Mucosa of gallbladder (tissue), 1 donor: ENCODE measurements at places on chromosomes 5 and 9. TPM values are rescaled to one million over a fixed set of nuclear protein-coding genes. Genes with fewer than 3 reads are reported as not detected.

DNA sequence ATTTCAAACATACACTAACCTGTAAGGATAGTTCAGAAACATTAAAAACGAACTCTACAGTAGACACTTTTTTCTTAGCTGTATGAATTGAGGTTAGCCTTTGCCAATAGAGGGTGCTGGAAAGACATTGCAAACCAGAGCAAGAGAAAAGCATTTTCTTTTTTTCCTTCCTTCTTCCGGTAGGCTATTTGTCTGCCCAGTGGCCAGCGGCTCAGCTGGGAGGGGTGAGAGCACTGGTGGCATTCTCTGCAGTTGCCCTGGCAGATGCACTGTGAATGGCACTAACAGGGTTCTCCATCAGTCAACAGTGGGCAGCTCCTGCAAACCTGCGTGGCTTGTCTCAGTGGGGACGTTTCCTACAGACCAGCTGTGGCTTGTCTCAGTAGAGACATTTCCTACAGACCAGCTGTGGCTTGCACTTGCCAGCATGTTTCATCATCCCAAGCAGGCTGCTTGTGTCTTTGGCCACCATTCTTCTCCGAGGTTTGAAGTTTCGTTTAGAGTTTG lies 984.5 kb upstream of the CDH18 start:
- peak; percentile 70 for DNase-seq

DNA sequence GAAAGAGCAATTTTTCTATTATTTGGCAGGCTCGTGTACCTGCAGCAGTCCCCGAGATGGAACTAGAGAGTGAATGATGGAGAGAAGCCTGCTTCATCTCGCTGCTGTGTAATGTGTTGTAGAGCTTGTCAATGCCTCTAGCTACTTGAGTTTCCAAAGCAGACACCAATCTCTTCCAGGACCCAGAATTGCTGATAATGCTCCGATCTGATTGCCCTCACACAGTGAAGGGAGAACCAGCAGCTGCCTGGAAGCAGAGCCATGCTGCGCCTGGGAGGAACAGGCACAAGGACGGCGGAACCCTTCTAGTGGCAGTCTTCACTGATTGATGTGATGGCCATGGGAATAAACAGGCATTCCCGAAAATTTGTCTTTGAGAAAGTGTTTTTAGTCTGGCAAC lies 288.0 kb downstream of the ICE1 start:
- DNase-seq: no peak

DNA sequence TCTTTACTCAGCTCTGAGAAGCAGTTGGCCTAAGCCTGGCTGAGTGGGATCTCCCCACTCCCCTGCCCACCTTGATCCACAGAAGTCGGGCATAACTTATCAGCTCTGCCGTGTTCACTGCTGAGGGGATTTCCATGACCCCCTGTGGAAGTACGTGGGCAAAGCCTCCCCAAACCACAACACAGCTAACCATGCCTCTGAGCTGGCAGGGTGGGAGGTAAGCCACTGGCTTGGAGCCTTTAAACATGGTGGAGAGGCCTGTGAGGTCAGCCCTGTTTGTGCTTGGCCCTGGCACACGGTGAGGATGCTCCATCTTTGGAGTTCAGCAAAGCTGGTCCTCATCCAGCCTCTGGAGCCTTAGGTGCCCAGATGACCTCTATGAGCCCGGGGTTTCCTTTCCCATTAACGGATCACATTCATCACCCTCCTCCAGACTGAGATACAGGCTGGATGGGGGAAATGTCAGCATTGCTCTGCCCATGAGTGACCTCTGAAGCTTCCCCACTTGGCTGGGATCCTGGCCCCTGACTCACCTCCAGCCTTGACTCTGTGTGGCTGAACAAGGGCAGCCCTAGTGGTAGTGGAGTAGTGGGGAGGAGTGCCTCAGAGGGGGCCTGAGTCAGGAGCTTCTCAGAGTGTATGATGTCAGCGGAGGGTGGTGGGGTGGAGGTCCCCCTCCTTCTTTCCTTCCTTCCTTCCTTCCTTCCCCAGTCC lies 6.2 kb downstream of the PDLIM4 start:
- no peak for DNase-seq

DNA sequence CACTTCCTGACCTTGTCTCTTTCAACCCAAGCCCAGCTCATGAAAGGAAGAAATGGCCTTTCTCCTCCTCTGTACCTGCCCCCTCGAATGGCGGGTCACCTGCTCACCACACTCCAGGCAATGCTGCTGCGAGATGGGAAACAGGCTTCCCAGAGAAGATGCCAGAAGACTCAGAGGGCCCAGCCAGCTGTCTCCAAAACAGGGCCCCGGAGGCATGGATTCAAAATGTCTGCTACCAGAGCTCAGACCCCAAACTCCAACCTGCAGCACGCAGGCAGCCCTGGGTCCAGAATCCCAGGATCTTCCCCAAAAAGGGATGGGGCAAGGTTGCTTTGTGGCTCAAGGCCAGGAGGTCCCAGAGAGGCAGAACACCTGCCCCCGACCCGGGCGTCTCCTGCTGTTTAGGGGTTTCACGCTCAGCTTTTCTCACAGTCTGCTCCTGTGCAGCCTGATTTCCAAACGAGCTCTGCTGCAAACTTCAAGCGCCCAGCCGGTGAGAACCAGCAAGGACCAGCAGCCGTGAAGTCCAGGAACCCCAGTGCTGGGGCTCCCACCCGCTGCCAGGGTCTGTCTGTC lies 42.5 kb downstream of the VAV2 start:
- no peak for DNase-seq

DNA sequence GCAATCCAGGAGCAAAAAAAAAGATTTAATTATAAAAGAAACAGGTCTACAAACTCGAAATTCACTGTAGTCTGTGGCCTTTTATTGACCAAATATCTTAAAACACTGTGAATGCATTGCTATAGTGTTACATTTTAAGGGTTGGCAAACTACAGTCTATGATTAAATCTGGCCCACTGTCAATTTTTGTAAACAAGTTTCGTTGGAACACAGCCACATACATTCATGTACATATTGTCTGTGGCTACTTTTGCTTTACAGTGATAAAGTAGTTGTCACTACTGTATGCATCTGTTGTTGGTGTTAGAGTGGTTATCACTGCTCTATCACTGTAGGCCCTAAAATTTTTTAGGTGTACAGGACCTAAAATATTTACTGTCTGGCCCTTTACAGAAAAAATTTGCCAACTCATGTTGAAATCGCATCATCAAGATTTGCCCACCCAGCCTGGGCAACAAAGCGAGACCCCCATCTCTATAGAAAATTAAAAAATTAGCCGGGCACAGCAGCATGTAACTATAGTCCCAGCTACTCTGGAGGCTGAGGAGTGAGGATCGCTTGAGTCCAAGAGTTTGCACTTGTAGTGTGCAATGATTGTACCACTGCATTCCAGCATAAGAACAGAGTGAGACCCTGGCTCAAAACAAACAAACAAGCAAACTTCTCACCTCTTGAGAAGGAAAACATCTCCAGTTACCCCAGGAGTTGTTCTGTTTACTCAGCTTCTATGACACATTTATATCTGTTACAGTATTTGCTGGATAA lies 89.0 kb downstream of the ERBIN start:
- DNase-seq: no peak

- no peak for DNase-seq
Observed at GRCh38 chr9:73549991-73550390, 398.3 kb downstream of the ANXA1 start.

- DNase-seq: no peak
Observed at GRCh38 chr9:93141771-93142483, 7.9 kb upstream of the NINJ1 start.

GRCh38 chr5:131495536-131496399 lies 139.3 kb downstream of the RAPGEF6 start:
- no peak for DNase-seq

GRCh38 chr5:10406651-10407050 lies 35.0 kb upstream of the ROPN1L start:
- no peak for DNase-seq

GRCh38 chr5:114101153-114101552 lies 260.7 kb upstream of the KCNN2 start:
- peak; percentile 40 for DNase-seq

DNA sequence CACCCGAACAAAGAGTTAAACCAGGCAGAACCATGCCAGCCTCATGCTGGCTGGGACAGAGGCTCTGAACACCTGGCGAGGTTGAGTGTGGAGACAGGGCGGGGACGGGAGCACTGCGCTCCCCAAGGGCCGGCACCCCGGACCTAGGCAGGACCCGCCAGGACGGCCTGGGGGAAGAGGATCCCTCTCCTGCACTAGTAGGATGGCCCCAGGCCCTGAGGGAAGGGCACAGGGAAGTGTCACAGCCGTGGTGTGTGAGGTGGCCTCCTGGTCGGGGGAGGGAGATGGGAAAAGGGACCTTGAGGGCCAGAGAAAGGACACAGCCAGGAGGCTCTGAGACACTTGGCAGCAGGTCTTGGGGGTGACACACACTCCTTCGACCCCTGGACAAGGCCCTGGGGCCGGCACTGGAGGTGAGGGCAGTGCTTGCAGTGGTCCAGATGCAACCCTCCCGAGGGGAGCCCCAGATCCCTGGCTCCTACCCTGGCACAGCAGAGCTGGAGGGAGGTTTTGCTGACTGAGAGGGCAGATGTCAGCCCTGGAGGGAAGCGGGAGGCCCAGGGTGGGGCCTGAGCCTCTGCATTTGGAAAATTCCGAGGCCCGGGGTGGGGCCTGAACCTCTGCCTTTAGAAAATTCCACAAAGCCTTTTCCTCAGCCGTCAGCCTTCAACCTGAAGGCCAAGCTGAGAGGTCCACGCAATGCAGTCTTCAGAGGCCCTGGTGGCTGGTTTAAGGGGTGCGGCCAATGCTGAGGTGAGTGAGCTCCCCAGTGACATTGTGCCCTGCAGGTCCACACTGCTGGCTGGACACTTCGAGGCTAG lies 24.8 kb upstream of the TERT start:
- DNase-seq: no peak

DNA sequence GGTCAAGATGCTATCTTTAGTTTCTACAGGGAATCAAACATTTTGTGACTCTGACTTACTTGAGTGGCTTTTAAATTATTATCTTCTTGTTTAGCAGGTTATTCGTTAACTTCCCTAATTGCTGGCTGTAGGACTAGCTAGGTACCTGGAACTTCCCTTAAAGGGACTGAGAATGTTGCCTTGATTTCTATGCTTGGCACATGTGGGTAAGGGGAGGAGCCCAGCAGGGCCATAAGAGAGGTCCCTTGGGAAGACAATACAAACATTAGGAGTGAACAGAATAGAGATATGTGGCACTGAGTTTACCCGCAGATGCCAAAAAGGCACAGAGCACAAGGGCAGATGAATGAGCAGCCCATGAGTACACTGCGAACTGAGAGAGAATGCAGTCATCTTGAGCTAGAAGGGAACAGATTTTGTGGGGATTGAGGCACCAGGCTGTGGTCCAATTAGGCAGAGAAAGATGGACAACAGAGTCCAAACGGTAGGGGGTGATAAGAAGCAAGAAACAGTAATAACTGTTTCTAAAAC lies 9.8 kb downstream of the CKMT2 start:
- DNase-seq: peak; percentile 25

- DNase-seq: no peak
Observed at GRCh38 chr9:134134949-134135342, 936 bp upstream of the WDR5 start.

GRCh38 chr5:172876578-172876977 lies 42.5 kb downstream of the ERGIC1 start:
- DNase-seq: no peak

DNA sequence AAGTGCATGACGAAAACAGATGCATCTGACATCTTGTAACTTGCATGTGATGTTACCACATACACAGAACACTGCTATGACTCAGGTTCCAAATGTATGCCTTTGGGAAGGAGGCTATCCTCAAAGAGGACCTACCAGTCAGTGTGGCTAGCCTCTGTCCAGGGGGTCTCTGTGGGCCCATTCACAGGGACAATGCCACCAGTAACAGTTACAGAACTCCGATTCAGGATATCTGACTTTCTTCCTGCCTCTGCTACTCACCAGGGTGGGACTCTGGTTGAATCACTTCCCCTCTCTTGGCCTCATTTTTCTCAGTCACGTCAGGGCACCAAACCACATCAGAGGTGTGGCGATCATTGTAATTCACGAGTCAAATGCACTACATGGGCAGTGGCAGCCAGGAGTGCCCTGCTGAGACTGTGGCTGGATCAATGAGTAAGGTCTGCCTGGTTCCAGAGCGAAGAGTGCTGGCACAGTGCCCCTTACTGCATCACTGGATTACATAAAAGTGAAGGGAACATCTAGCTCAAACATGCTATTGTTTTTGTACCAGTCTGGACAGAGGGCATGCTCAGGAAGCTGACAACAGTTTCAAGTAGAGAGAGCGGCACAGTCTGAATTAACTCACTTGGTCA lies 13.2 kb downstream of the ATOX1 start:
- peak; percentile 90 for DNase-seq

GRCh38 chr5:137072361-137073115 lies 426.6 kb downstream of the SPOCK1 start:
- peak; percentile 16 for DNase-seq

DNA sequence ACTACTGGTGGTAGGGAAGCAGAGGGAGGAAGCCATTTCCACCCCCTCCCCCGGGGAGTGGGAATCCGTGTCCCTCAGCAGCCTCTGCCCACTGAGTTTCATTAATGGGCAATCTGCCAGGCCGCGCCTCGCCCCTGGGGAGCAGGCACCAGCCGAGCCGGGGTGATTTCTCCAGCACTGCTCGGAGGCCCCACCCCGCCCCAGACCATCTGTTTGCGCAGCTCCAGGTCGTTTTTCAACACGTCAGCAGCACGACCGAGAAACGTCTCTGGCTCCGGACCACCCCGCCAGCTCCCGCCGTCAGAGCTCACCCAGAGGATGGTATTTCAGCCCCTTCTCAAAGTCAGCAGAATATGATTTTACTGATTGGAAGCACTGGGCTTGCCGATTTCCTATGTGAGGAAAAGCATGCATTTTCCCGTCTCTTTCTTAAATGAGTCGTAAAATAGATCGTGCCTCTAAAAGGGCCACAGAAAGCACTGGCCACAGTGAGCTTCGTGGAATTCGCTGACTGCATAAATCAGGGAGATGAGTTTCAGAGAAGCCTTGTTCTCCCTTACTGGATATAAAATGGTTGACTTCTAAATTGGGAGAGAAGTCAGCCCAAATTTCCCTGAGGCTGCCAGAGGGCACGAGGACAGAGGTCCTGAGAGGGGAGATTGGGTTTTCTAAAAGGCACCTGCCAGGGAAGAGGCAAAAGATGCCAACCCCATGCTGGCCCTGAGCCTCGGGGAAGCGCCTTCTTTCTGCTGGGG lies 47.0 kb downstream of the OLFM1 start:
- no peak for DNase-seq

- DNase-seq: no peak
Observed at GRCh38 chr9:93122721-93123221, 11.3 kb downstream of the NINJ1 start.

Gene ENHO
- total RNA-seq: 1.7 TPM

Gene NTRK2
- total RNA-seq: 33.2 TPM

Gene SLC34A3
- 0.49 TPM for total RNA-seq

Gene ADAMTS2
- 18.9 TPM for total RNA-seq

Gene IFNA2
- total RNA-seq: not detected
